ENCODE measurements at places on chromosomes 5 and 9.

DNA sequence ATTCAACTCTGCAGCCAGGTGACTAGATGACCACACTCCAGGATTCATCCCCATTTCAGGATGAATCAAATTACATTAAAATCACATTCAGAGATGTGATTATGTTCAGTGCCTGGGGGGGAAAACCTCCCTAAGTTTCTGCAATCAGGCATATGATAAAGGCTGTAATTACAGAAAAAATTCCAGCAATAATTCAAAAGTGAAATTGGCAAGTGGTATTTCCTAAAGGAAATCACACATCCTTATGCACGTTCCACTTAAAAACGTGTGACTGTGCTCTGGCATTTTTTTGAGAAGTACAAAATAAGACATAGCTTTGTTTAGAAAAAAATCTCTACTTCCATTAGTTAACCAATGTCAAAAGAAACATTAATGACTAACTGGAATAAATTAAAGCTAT, 5.3 kb downstream of the SLC24A2 start:
- DNase-seq, result no peak

DNA sequence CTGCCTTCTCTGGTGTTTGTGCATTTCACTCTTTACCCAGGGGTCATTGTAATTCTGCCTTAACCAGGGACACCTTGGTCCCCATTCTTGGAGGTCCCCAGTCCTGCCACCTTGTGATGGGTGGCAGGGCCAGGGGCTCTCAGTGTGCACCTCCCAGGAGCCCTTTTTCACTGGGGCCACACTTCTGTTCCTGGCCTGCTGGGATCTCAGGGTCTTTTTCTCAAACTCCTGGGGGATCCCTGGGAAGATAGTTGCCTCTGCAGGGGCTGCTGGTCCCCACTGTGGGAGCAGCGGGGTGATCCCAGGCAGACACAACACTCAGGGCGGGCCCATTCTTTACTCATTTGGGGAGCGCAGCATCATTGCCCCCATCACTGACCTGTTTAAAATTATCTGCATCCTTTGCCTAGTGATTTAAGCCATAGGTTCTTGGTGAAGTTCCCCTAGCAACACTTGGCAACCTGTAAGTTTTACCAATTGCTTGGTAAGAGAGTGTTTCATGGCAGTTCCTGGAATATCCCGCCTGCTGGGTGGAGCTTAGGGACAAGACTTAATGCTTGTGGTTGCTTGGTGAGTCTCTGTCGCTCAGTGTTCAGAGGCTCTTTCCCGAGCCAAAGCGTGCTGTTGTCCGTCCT, 15.7 kb downstream of the PHF2 start:
- no peak for DNase-seq

GRCh38 chr5:168786147-168786546, 207.0 kb upstream of the PANK3 start:
- no peak for DNase-seq

GRCh38 chr9:75063556-75064305, 24.2 kb downstream of the NMRK1 start:
- DNase-seq, result no peak

GRCh38 chr5:153895266-153895665, 143.4 kb downstream of the FAM114A2 start:
- DNase-seq, result no peak

- DNase-seq, result no peak
Measured at GRCh38 chr5:80411589-80412219, 3.8 kb downstream of the ZFYVE16 start.

DNA sequence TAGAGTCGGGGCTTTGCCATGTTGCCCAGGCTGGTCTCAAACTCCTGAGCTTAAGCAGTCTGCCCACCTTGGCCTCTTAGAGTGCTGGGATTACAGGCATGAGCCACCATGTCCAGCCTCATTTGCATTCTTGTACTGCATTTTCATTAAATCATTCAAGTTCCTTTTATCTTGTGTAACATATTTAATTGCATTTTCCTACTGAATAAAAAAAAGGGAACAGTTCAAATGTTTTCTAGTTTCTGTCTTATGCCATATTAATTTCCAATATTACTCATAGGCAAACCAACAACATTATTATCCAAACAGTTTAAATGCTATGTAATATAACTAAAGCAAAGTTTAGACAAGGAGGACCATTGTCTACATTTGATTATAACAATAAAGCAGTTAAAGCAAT, 6.1 kb downstream of the SLC31A1 start:
- DNase-seq, result no peak

DNA sequence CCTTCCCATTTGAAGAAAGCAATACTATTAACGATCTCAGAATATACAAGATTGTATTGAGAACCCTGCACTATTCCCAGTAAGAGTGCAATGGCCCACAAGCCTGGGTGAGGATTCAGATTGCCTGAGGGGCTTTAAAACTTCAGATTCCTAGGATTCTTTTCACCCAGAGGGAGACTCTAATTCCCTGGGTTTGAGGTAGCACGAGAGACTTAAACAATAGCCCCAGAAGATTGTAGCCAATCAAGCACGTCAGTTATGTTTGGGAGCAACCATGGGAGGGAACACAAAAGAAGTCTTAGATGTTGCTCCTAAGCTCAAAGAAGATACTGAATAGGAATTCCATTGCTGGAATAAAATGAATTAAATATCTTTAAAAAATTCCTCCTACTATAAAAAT, 17.9 kb downstream of the MRPS27 start:
- DNase-seq, result no peak

DNA sequence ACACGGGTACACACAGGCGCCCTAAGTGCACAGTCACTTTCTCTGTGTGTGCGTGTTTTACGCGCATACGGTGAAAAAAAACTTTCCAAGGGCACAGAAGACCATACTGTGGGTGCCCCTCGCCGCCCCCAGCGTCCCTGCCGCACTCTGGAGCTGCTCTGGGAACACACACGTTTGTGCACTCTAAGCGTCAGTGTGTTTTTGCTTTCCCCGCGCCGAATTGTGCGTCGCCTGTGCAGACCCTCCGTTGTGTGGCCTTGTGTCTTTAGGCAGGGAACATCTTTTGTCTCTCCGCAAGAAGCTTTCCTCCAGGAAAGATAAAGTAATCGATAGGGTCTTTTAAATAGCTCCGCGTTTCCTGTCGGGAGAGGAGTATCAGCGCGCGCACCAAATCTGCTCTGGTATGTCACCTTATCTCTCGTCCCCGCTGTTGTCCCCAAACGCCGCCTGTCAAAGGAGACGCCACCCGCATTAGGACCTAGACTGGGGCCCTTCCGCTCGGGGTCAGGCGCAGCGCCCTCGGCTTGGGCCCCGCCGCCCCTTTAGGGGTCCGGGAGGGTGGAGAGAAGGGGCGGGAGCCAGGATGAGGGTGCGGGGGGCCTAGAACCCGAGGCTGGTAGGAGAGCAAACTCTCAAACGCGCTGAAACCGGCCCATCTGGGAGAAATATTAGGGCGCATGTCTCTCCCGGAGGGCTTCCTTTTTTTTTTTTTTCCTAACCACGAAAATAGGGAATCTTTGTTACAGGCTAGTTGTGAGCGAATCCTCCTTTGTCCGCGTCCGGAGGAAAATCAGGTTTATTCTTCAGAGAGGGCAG, 10.5 kb upstream of the NKX2-5 start:
- no peak for DNase-seq

DNA sequence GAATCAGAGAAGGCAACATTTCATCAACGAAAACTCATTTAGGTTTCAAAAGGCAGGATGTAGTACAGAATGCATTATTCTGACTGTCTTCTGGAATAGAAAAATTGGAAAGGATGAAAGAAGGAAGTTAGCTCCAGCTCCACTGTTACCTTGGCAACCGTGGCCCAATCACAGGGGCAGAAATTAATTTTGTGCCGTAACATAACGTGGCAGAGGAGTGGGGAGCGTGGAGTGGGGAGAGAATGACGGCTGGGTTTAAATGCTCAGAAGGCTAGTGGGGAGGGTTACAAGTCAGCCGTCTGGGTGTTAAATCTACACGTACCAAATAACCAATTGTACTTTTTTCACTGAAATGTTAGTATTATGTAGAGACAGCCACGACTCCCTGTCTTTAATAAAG, 32.3 kb upstream of the EQTN start:
- no peak for DNase-seq

DNA sequence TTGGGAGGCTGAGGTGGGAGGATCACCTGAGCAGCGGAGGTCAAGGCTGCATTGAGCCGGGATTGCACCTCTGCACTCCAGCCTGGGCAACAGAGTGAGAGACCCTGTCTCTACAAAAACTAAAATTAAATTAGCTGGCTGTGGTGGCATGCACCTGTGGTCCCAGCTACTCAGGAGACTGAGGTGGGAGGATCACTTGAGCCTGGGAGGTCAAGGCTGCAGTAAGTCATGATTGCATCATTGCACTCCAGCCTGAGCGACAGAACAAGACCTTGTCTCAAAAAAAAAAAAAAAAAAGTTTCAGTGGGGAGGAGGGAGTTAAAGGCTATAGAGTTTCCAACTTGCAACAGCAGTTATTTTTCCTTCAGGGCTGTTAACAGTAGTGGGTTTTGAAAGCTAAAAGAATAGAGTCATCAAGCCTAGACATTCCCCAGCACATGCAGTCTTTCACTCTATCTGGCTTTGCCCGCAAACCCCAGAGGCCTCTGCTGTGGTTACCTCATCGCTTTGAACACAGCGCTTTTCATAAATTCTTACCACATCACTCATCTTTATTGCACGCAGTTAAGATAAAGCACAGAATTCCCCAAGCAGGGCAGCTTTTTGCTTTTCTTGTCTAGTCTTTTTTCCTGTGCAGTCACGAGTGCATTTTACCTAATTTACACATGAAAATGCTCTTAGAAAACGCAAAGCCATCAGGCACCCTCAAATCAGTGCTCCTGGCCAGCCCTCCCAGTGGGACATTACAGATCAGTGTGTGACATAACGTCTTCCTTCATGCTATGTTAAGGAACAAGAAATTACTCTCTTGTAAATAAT, 8.7 kb upstream of the SLC2A8 start:
- DNase-seq, result no peak

DNA sequence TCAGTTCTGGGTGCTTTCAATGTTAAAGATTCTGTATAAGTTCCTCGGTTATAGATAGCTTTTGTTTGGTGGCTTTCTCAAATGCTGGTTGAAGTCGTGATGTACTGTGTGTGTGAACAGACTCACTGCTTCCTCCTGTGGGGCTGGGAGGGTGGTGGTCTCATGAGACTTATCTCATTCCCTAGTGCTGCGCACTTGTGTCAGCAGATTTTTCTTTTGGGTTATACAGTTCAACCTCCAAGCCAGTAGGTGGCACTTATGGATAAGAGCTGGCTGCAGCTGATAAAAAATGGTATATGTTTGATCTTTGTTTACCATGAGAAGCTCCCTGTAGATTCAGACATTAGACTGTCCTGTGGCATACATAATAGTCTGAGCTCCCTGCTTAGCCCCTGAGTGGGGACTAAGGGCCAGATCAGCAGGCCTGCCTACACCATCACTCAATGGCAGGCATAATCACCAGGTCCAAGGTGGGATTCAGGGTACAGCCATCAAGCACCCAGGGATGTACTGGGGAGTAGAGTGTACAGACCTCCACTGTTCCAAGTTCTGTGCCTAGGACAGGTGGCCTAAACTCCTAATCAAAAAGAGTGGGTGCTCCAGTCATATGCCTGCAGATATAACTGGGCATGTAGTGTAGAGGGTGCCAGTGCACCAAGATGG, 174.2 kb downstream of the OXCT1 start:
- no peak for DNase-seq

DNA sequence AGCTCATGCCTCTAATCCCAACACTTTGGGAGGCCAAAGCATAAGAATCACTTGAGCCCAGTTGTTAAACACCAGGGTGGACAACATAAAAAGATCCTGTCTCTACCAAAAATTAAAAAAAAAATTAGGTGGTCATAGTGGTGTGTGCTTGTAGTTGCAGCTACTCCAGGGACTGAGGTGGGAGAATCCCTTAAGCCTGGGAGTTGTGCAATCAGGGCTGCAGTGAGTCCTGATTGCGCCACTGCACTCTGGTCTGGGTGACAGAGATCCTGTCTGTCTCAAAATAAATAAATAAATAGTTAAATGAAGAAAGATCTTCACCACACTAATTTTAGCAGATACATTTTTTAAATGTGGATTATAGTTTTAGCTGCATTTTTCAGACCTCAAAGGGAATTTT, 433.2 kb downstream of the MAT2B start:
- DNase-seq, result no peak

DNA sequence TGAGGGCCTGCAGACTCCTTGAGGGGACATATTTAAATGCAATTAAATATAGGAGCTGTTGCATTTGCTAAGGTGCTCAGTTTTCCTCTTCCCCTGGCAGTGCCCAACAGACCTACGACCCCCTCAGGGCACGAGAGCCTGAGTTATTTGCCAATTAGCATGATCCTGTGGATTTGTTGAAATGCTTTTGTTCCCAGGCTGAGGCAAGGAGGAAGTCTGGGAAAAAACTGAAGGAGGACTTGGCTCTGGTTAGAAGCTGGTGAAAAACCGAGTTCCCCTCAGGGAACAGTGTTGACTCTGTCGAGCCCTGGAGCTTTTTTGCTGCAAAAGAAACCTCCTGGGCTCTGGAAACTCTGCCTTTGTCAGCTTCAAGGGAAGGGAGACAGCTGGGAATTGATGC, 103.6 kb upstream of the SHB start:
- DNase-seq, result no peak

- no peak for DNase-seq
Measured at GRCh38 chr9:128310461-128310860, 11.8 kb downstream of the TRUB2 start.

- no peak for DNase-seq
Measured at GRCh38 chr5:175457466-175457865, 13.5 kb upstream of the DRD1 start.

GRCh38 chr5:124043456-124043855, 531.5 kb downstream of the CSNK1G3 start:
- no peak for DNase-seq

GRCh38 chr9:134625361-134626068, 16.1 kb upstream of the COL5A1 start:
- DNase-seq, result no peak

DNA sequence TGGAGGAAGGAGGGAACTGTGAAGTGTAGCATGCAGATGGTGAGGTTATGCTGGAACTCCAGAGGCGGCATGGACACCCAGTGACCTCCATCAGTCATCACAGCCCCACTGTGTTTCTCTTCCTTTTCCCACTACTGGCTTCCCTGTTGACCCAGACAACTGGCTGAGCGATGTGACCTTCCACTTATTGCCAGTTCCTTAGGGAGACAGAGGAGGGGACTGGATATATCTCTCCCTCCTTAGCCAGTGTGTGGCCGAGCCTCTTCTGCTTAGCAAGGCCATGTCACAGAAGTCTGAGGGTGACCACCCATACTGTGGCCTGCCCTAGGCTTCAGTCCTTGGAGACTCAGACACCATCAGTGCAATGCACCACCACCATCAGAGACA, 3.0 kb upstream of the PHYKPL start:
- DNase-seq, result no peak

DNA sequence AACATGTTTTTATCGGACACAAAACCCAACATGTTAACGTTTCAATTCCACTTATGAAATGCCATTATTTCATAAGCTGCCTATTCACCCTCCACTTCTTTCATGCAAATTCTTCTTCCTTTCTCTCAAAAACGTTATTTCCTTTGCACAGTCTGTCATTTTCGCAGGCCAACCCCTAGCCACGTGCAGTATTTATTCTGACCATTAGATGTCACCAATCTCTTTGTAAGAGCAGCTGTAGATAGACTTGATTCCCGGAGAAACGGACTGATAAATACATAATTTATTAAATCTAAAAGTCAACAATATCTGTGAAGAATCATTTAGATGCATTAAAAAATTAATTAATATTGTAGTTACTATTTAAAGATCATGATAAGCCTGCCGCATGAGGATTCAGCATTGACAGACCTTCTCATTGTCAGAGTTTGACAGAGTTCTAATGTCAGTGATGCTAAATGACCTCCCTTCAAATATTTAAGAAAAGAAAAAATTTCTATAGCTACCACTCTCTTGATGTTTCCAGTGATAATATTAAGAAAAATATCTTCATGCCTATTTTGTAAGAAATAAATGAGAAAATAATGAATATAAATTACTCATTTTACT, 933.6 kb downstream of the CDH12 start:
- DNase-seq, result no peak
